CD4-positive, alpha-beta memory T cell (primary cell): ENCODE measurements at places on chromosomes 2 and 18. TPM values are rescaled to one million over a fixed set of nuclear protein-coding genes. Genes with fewer than 3 reads are reported as not detected.

DNA sequence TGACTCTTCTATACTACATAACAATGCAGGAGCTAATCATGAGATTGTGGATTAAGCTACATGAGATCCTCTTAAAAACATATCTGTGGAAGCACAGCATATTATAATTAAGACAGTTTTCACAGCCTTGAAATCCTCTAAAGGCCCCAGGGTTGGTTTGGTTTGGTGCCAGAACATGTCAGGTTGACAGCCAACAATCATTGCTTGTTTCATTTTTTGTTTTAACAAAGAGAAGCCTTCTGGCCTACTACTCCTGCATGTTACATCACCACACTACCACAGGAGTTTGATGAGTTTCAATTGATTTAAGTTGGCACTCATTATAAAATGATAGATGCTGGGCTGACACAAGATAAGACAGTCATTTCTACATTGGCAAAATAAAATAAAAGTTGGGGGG, 255.9 kb upstream of the ERBB4 start:
- H3K36me3 ChIP-seq, result no peaks in the 10 kb centered on the region
- DNase-seq, result no peak
- no peaks in the 10 kb centered on the region for H3K27me3 ChIP-seq

DNA sequence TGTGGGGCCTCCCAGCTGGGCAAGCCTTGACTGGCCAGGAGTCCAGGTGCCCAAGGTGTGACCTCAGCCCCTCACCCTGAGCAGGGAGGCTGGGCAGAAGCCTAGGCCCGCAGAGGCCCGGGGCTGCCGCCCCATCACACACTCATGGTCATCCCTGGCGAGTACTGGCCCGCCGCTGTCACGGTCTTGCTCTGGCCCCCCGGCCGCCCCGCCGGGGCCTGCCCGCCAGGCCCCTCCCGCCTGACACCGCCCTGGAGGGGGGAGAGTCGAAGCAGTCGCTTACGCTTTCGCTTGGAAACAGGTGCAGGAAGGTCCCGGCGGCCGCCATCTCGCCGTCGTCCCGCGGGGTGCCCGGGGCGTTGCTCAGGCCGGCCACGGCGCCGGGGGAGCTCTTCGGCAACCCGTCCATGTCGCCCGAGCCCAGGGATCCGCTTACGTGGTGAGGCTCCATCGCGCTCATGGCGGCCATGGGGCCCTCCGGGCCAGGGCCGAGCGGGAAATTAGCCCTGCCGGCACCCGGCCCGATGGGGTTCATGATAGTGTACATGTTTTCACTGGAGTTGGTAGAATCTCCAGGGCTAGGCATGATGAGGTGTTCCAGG, 26.6 kb upstream of the ANKRD62 start:
- no peak for DNase-seq
- no peak overlapping the region for H3K4me3 ChIP-seq
- no peaks in the 10 kb centered on the region for H3K36me3 ChIP-seq
- no peak overlapping the region for H3K27ac ChIP-seq

DNA sequence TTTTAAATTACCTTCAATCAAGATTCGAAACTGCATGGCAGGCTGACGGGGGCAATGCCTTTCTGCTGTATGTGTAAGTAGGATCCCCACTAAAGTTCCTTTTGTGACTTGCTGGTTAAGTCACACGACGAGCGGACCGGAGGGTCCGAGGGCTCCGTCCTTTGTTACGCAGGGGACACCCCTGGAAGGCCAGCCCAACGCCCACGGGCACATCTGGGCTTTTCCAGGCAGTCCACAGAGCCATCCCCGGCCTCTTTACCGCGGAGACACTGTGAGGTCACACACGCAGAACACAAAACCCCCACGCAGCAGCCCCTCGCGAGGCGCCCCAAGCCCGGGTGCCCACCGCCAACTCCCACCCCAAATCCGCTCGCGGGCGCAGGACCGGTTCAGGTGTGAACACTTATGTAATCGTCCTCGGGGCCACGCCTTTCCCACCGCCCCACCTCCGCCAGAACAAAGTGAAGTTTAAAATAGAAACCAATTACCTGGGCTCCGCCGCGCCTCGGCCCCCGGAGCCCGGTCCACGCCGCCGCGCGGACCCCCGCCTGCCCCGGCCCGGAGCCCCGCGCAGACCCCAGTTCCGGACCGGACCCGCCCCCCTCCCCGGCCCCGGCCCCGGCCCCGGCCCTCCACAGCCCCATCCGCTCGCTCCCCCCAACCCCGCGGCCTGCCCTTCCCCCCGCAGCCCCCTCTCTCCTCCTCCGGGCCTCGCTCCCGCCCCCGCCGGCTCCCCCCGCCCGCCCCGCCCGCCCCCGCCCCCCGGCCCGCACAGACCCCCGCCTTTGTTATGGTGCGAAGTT, 4.2 kb downstream of the ZNF516 start:
- H3K27ac ChIP-seq, result peak overlapping the region; percentile 33
- H3K4me3 ChIP-seq, result no peak overlapping the region
- peak; percentile 64 for DNase-seq
- H3K36me3 ChIP-seq, result no peaks in the 10 kb centered on the region

DNA sequence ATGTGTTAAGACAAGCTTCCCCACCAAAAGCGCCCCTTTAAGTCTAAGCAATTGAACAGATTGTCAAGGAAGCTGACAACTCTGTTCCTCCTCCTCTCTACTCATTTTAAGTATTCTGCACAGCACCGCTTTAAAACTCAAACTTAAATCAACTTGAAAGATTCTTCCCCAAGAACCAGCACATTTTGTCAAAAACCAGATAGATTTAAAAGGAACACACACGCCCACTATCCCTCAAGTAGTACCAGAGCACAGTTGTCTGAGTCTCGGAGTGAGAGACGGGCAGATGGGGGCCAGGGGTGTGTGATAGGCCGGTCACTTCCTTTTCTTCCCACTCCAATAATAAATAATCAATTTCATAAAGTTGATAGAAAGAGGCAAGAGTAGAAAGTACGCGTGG, 67.7 kb upstream of the POU3F3 start:
- no peak for DNase-seq
- H3K4me3 ChIP-seq, result no peak overlapping the region
- H3K36me3 ChIP-seq, result no peaks in the 10 kb centered on the region

- H3K4me1 ChIP-seq, result no peaks in the 10 kb centered on the region
- no peak overlapping the region for H3K4me3 ChIP-seq
- no peak overlapping the region for H3K27ac ChIP-seq
- no peaks in the 10 kb centered on the region for H3K27me3 ChIP-seq
- no peaks in the 10 kb centered on the region for H3K36me3 ChIP-seq
Observed at GRCh38 chr2:221750316-221750715, 178.2 kb upstream of the EPHA4 start.

DNA sequence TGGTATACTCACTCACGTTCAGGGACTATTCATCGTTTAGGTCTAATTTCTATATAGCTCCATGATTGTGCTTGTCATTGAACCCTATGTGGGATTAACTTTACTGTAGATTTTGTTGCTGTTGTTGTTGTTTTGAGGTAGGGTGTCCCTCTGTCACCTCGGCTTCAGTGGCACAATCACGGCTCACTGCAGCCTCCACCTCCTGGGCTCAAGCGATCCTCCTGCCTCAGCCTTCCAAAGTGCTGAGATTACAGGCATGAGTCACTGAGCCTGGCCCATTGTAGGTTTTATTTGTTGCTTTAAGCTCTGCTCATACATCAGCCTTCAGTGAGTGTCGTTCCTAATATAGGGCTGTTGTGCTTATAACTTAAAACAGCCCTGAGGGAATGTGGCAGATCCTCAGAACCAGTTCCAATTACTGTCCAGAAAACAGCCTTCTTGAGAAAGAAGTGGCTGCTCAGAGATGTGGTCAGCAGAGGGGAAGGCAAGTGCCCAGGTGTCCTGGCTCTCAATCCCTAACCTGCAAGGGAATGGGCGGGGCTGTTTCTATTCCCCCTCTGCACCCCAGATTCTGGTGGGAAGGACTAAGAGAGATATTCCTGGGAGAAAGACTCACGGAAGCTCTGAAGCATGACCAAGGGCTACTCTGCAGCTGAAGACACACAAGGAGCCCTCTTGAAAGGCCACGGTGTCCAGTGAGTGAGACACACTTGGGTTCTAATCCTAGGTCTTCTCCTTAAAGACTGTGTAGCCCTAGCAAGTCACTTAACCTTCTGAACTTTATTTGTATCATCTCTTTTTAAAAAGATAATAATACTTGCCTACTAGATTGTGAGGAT, 79.6 kb upstream of the LCLAT1 start:
- H3K4me3 ChIP-seq, result no peak overlapping the region
- no peaks in the 10 kb centered on the region for H3K27me3 ChIP-seq
- H3K4me1 ChIP-seq, result peaks cover 12% of the 10 kb centered on the region
- H3K36me3 ChIP-seq, result no peaks in the 10 kb centered on the region
- no peak for DNase-seq

DNA sequence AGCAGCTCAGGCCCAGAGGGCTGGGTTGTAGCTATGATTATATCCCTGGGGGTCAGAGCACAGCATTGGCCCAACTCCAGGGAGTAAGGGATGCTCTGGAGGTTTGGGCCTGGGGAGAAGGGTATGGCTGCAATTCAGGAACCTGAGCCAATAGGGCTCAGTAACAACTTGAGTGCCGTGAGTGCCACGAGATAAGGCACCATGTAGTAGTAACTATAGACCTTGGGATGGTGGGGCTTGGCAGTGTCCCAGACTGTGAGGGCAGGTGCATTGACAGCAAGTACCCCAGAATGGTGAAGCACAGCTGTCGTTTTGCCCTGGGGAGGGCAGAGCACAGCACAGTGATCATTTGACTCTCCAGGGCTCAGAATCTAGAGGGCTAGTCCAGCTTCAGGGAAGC, 45.1 kb upstream of the ZNF396 start:
- H3K27me3 ChIP-seq, result no peaks in the 10 kb centered on the region
- no peak overlapping the region for H3K4me3 ChIP-seq
- H3K36me3 ChIP-seq, result no peaks in the 10 kb centered on the region
- H3K27ac ChIP-seq, result no peak overlapping the region
- no peaks in the 10 kb centered on the region for H3K4me1 ChIP-seq

ERMN gene
- 3.5 TPM for total RNA-seq

DNA sequence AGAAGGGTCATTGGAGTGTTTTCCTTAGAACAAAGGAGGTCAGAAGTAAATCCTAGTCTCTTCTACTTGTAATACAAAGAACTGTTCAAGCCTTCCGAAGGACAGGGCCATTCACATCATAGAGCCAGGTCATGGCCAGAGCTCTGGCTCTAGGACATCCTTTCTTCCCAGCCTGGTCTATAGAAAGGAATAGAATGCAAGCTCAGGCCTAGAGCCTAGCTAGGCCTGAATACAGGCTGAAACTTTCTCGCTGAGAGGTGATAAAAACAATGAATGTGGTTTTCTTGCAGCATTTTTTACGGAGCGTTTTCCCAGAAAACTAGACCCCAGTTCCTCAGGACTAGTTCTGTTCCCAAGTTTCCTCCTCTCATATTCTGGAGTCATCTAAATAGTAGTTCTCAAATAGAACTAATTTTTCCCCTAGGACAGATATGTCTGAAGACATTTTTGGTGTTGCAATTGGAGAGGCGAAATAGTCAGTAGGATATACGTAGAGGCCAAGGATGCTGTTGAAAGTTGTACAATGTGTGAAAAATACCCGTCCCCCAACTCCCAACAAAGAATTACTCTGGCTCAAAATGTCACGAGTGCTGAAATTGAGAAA, 6.8 kb downstream of the UGT1A6 start:
- no peaks in the 10 kb centered on the region for H3K4me1 ChIP-seq
- no peaks in the 10 kb centered on the region for H3K27me3 ChIP-seq
- H3K27ac ChIP-seq, result no peak overlapping the region
- no peaks in the 10 kb centered on the region for H3K36me3 ChIP-seq

GRCh38 chr2:36277146-36277808, 78.3 kb upstream of the CRIM1 start:
- H3K36me3 ChIP-seq, result no peaks in the 10 kb centered on the region
- H3K4me1 ChIP-seq, result no peaks in the 10 kb centered on the region
- H3K27ac ChIP-seq, result no peak overlapping the region
- no peaks in the 10 kb centered on the region for H3K27me3 ChIP-seq
- H3K4me3 ChIP-seq, result no peak overlapping the region
- no peak for DNase-seq

DNA sequence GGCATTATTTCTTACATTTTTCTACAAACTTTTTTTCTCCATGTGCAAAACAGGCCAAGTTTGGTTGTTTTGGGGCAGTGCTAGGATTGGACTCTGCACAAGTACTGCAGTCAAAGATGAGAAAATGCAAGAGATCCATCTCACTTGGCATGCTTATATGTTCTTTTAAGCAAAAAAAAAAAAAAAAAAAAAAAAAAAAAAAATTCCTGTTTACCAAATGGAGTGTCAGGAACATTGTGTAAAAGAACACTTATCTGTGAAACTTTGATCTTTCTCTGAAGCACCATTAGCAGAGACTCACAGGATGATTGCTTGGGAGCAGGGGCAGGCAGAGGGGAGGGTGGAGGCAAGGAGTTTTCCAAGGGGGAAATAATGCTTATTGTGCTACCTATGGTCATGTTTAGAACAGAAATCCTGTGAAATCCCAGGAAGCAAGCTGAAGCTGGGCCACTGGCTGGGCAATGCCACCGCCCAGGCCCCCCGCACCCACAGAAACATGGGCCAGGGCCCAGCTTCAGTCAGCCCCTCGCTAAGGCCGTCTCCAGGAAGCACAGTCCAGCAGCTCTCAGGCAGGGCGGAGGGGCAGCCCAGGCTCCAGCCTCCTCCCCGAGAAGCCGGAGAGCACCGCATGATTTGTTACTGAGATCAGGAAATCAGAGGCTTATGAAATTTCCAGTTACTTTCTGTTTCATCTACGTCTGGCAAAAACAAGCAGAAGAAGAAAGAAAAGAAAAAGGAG, 229.4 kb downstream of the ZNF516 start:
- H3K27me3 ChIP-seq, result no peaks in the 10 kb centered on the region
- H3K4me3 ChIP-seq, result no peak overlapping the region
- H3K36me3 ChIP-seq, result no peaks in the 10 kb centered on the region
- H3K27ac ChIP-seq, result no peak overlapping the region
- no peaks in the 10 kb centered on the region for H3K4me1 ChIP-seq

DNA sequence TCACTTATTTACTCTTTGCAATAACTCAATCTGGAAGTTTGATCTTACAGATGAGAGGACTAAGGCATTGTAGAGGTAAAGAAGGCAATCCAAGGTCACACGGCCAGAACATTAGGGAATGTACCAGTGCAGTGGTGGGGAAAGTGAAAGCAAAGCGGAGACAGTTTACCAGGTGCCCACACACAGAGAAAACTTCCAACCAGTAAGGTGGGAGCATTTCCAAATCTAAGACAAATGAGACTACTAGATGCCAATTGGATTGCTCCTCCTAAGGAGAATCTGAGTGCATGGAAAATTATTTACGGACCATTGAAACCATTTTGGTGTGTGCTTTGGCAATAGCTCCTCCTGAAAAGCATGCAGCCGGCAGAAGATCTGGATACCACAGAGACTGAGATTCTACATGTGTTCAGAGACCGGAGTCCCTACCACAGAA, 34.9 kb downstream of the SLC20A1 start:
- no peaks in the 10 kb centered on the region for H3K27me3 ChIP-seq
- H3K4me3 ChIP-seq, result no peak overlapping the region
- no peaks in the 10 kb centered on the region for H3K36me3 ChIP-seq
- no peak overlapping the region for H3K27ac ChIP-seq
- H3K4me1 ChIP-seq, result peaks cover 13% of the 10 kb centered on the region
- no peak for DNase-seq

- H3K4me3 ChIP-seq, result no peak overlapping the region
- no peaks in the 10 kb centered on the region for H3K27me3 ChIP-seq
- no peak for DNase-seq
- H3K4me1 ChIP-seq, result peaks cover 6% of the 10 kb centered on the region
Observed at GRCh38 chr2:195602687-195603086, 54.3 kb upstream of the SLC39A10 start.
